ENCODE measurements at places on chromosomes 5 and 9.

GRCh38 chr5:30505014-30505886 is 688.2 kb upstream of the CDH6 start:
- DNase-seq, result peak; percentile 15

- no peak for DNase-seq
Measured at GRCh38 chr9:33294670-33295432, 4.5 kb downstream of the NFX1 start.

- DNase-seq, result no peak
Measured at GRCh38 chr9:36149197-36149596, 12.7 kb downstream of the GLIPR2 start.

- DNase-seq, result no peak
Measured at GRCh38 chr5:138490648-138491283, 25.5 kb downstream of the EGR1 start.

GRCh38 chr5:115549154-115549553 is 4.6 kb upstream of the FEM1C start:
- DNase-seq, result no peak

GRCh38 chr5:77300451-77300850 is 90.0 kb downstream of the PDE8B start:
- DNase-seq, result no peak

DNA sequence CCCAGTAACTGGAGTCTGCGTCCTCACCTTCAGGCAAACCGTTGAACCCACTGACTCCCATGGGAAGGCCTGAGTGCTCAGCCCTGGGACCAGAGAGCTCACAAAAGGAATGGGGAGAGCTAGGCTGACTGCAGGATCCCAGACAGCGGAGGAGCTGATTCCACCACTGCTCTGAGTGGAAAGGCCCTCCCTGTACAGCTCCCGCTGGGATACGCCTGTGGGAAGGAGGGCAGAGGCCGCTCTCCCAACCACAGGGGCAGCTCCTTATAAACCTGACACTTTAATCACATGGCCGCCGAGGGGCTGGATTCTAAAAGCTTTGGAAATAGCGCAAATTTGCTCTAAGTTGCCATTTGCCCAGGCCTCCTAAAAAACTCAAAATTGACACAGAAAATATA is 37.1 kb downstream of the DBH start:
- DNase-seq, result no peak

DNA sequence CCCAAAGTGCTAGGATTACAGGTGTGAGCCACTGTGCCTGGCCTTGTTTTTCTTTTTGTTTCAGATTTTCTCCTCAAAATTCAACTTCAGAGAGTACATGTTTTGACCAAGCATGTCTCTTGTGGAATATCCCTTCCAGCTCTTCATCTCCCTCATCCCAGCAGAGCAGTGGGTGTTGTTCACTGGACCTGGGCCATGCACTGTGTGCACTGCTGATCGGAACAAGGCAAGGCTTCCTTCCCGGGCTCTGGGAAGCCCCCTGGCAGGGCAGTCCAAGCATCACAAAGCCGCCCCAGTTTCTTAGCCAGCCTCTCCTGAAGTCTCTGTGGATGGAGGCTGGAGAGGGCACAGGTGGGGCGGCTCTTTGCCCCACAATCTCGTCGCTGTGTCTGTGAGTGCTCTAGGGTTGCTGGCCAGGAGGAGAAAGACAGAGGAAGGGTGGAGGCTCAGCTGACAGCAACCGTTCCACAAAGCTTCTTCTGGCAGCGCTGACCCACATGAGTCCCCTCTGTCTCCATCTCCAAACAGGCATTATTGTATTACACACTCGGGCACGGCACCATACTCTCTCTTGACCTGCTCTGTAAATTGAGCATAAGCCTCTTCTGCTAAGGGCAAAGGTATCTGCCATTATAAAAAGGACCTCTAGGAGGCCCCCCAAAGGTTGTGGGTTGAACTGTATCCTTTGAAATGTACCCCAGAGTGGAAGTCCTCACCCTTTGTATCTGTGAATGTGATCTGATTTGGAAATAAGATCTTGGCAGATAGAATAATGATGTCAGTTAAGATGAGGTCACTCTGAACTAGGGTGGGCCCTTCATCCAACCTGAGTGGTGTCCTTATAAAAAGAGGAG is 89.6 kb downstream of the TARS1 start:
- DNase-seq, result no peak

- no peak for DNase-seq
Measured at GRCh38 chr5:98977723-98978122, 48.9 kb upstream of the CHD1 start.

- no peak for DNase-seq
Measured at GRCh38 chr9:68651280-68651893, 53.7 kb upstream of the PIP5K1B start.

DNA sequence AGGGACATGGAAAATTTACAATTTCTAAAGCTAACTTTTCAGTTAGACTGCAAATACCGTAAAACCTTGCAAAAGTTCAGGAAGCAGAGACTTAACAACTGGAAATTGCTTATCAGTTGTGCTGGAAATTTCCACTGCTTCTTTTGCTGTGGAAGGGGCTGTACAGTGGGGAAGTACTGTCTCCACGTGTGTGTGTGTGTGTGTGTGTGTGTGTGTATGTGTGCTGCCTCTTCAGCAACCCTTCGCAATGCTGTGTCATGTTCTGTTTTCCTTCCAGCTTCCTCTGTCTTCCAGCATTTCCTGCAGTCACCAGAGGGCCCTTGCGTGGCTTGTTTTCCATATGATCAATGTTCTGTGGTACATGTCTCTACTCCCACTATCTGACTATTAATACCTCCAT is 87.5 kb upstream of the RANBP3L start:
- DNase-seq, result no peak

- DNase-seq, result no peak
Measured at GRCh38 chr9:133862585-133863256, 124.6 kb upstream of the SARDH start.

- DNase-seq, result no peak
Measured at GRCh38 chr5:111432883-111433536, 79.3 kb downstream of the STARD4 start.

GRCh38 chr5:131532031-131532640 is 102.9 kb downstream of the RAPGEF6 start:
- no peak for DNase-seq

GRCh38 chr9:99336531-99336930 is 114.4 kb downstream of the SEC61B start:
- DNase-seq, result no peak

- no peak for DNase-seq
Measured at GRCh38 chr5:67870662-67871061, 344.9 kb upstream of the PIK3R1 start.

- DNase-seq, result no peak
Measured at GRCh38 chr9:124521142-124521541, 13.9 kb upstream of the NR5A1 start.

DNA sequence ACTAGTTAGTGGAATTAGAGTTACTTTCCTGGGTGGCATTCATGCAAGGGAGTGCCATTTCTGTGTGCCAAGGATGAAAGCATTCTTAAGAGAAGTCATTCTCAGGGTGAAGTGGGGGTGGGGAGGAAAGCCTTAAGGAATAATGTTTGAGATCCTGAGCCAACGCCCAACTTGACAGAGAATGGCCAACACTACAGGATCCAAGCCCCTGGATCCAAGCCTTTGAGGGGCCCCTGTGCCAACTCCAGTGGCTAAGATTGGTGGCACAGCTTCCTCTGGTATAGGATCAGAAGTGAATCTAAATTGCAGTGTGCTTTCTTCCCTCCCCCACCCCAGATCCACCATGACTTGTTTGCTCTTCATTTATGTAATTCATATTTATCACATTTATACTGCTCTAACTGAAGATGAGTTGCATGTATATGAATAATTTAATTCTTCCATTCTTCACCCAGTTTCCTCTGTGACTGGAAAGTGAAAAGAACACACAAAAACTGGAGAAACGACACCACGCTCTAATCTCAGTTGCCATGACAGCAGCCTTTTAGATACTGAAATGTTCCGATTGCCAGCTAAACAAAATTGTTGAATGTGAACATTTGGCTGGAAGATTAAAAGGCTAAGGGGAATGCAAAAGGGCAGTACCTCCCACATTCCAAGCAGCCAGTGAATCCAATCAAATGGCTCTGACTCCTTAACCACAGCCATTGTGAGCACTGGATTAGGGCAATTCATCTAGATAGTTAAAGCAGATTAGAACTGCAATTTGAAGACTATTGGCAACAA is 4.5 kb downstream of the ZNF608 start:
- peak; percentile 32 for DNase-seq

DNA sequence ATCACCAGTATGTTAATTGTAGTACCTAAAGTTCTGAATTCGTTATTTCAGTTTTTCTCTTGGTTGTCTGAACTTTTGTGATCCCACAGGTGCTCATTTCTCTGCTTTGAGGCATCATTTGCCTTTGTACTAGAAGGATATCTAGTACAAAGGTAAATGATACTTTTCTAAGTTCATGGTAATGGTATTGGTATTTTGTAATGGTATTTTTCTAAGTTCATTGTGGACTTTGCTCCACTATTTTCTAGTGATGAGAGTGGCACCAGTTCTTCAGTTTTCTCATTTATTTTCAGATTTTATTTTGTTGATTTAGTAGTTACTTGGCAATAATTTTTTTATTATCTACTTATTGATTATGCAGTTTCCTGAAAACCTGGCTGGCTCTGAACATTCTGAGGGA is 42.0 kb downstream of the RAB24 start:
- no peak for DNase-seq

- DNase-seq, result no peak
Measured at GRCh38 chr5:154513669-154514084, 35.6 kb upstream of the HAND1 start.

DNA sequence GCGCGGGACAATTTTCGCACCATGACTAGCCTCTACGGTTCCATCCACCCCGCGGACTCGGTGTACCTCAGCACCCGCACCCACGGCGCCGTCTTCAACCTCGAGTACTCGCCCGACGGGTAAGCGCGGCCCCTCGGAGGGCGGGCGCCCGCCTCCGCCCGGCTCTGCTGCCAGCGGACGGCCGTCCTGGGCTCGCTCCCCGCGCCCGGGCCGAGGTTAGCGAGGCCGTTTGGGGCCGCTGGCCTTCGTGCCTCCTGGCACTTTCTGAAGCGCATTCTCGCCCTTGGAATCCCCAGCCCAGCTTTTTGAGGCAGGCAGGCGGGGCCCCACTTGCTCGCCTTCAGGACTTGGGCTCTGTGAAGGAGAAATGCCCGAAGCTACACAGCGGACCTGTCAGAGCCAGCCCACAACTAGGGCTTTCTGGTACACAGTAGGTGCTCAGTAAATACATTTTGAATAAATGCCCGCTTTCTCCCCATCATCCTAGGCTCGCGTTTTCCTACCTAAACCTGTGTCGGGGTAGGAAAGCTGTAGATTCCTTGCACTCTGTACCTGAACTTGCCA is 772 bp downstream of the DCAF10 start:
- no peak for DNase-seq

DNA sequence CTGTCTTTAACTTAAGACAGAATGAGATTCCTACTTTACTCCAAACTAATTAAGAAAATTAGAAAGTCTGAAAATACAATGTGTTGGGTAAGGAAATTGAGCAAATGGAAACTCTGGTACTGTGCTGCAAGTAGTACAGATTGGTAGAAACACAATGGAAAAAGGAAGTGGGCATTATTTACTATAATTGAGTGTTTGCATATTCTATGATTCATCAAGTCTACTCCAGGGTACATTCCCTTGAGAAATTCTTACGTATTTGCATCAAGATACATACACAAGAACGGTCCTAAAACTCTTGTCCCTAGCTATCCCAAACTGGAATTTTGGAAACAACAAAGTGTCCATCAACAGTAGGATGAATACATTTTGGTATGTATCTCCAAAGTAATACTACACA is 123.5 kb upstream of the TARS1 start:
- DNase-seq, result no peak

DNA sequence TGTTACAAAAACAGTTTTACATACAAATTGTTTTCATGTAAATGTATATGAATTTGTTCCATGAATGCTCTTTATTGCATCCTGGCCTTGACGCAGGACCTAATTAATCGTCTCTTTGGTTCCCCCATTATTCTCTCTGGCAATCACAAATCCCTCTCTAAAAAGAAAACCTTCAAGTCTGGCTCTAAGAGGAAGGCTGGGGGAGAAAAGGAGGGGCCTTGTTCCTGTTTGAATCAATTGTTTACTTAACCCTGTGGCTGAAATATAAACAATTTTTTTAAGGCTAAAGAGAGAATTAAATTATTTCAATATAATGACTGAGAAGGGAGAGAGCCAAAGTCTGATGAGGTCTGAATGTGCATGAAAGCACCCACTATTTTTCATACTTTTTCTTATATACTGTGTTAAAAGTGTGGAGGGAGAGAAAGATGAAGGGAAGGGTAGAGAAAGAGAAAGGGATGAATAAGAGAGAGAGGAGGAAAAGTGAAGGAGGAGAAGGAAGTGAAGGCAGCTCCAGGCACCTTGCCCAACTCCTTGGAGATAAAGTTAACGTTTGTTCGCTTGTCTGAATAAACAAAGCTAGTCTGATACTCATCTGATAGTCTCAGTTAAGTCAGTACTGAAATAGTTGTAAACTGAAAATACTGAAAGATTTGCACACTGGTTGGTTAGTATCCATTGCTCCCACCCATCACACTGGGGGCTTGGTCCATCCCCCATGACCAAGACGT is 116.4 kb upstream of the SPDL1 start:
- DNase-seq, result no peak

DNA sequence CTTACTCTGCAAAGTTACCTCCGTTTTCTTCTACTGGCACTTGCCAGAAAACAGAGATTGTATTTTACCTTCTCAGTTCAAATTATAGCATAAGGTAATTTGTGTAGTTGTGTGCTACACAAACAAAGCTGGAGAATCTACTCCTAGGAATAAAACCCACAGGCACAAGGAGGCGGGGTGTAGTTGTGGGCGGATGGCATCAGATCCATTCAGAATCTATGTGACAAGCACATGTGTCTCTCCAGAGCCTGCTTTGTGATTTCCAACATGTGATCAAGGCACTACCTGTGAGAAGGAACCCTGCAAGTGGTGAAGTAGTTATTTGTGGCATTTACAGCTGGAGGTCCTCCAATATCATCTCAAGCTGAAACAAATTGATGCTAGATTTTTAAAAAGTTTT is 39.0 kb downstream of the GAS1 start:
- DNase-seq, result no peak

GRCh38 chr5:180179442-180180420 is 29.3 kb downstream of the RASGEF1C start:
- no peak for DNase-seq

GRCh38 chr9:77464661-77465060 is 183.5 kb downstream of the GNA14 start:
- DNase-seq, result no peak

DNA sequence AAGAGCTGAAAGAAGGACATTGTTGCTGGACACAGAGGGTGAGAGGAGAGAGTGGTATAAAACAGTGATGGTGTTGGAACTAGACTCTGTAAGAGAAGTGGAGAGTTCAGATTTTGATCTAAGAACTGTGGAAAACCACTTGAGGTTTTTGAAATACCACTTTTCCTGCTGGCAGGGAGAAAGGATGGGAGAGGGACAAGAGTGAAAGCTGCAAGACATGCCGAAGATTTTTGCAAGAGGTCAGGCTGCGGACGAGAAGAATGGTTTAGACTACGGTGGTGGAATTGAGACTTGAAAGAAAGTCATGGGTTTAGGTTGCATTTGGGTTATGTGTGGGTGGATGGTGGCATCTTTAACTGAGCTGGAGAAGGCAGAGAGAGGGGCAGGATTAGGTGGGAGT is 202.2 kb upstream of the RPS23 start:
- no peak for DNase-seq

GRCh38 chr5:73558950-73559349 is 6.5 kb downstream of the ANKRA2 start:
- no peak for DNase-seq

All from H54 (cell line).